ENCODE measurements at places on chromosomes 4 and X.

DNA sequence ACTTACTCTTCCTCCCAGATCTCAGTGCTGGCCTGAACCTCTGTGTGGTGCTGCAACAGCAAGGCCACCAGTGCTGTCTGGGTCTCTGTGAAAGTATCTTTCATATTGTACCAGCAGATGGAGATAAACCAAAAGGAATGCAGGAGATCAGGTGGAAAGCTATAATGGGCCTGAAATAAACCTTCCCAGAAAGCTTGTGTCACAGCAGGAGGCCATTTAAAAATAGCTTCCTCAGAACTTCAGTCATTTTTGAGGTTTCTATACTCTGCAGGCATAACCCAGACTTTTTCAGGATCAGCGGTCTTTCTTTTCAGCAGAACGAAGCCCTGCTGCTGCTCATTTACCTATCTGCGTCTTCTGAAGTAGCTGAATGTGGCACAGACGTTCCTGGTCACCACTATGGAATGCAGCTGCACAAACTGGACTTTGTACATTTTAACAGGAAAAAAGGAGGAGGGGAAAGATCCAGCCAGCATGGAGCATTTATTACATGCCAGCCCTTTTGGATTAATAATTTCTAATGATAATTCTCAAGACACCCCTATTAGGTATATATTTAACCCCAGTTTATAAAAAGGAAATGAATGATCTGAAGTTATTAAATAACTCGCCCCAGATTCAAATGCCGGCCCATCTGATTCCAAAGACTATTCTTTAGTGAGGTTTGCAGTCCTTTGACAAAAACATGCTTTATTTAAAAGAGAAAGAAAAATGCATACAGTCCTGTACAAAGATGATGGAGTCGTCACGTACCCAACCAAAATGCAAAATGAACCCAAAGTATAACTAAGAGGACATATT, 119.7 kb downstream of the NFKB1 start:
- DNase-seq, result no peak

DNA sequence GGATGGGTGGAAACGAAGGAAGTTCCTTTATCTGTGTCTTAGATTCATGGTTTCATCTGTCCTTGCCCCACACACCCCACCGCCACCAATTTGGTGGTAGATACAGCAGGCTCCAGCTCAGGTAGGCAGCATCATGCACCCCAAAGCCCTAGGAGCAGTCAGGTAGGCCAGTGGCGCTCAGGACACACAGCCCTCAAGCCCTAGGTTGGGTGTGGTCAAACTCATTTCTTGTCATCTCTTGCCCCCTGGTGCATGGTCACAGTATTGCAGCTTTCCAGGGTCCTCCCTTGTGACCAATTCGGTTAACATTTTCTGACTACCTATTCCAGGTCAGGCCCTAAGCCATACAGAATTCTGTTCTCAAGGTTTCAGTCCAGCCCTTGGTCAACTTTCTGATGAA, 14.5 kb upstream of the PRRG3 start:
- no peak for DNase-seq

DNA sequence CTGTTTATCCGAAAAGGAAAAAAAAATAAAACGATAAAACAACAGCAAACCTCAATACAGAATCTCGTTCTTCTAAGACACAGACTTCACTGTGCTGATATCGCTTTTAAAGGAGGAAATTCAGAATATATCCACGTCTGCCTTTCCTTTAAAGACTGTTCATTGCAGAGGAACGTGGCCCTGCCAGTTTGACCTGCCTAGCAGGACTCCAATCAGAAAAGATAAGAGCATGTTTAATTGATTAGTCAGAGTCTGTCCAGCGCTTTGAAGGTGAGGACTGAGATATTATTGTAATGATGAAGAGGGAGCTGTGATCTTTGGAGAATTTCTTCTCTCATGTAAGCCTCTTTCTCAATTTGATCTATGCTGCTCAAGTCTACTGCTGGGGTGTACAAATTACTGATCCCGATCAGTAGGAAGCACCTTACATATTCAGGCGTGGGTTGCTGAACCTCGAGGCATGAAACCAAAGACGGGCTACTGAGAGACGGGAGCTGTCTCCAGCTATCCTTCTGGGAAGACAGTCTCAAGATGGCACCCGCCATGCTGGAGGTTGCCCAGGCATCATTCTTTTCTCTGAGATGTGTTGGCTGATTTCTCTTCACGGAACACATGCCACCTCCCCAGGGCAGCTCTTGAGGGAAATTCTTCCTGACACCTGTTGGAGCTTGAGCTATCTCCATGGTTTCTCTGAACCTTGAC, 146.1 kb downstream of the SHOX start:
- no peak for DNase-seq

DNA sequence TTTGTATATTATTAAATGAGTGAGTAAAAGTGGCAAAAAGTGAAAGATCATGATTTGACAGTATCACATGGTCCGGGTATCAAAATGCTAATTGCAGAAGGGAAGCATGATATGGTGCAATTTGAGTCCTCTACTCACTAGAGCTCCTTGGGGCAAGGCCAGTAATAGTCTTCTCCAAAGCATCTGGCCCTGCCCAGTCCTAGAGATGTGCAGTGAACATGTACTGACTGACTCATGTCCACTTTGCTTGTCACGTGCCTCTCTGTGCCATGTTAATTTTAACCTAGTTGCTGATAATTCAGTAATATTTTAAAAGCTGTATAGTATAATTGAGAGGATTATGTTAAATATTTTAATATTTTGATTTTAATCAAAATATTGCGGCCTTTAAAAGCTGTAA, 54.6 kb upstream of the TENM3 start:
- DNase-seq, result no peak

GRCh38 chr4:74044677-74045076, 6.2 kb upstream of the CXCL3 start:
- no peak for DNase-seq

DNA sequence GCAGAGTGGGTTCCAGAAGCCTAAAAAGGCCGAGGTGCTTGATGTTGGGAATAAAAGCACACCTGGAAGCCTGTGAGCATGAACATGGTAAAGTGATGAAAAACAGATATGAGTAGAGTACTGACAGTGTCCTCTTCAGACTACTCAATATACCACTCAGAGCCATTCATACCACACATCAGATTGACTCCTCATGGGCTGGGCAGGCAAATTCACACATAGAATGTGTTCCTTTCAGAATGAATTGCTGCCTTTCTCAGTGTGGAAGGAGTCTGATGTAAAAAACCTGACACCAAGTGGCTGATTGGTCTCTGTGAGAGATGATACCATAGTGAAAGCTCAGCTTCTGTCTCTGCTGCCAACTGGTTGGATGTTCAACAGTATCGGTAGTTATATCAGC, 442.7 kb downstream of the RAPGEF2 start:
- no peak for DNase-seq

DNA sequence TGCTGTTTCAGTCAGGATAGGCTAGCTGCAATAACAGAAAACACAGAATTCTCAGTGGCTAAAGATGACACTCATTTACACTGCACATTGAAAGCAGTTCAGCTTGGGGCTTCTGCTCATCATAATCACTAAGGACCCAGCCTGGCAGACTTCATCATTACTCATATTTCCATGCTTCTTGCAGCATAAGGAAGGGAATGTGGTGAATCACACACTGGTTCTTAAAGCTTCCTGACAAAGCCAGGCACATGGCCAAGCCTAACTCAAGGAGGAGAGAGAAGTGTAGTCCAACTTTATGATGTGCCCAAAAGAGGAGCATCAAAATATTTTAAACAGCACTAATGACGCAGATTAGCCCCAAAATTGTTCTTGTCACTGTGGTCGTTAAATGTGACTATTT, 186.5 kb downstream of the BANK1 start:
- DNase-seq, result no peak

DNA sequence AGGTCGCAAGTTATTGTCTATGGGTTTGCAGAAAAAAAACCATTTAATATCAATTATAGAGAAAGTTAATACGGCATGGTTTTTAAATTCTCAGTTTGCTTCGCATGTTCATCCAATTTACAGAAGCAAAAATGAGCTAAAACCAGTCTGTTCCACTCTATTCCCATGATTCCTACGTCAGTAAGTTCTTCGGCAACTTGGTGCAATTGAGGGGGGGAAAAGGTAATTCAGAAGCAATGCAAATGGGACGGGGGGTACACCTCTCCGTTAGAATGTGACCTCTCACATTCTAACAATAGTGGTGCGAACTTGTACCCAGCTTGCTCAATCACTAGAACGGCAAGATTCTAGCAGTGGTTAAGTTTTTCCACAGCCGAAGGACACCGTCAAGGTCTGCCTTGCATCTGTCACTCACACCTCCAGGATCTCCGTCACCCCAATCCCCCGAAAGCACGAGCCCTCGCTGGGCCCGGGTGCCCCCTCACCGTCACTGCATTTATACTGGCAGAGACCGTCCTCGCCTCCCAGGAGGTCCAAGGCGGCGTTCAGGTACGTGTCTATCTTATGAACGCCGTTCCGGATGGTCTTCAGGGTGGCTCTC, 653 bp downstream of the PLA2G12A start:
- no peak for DNase-seq

DNA sequence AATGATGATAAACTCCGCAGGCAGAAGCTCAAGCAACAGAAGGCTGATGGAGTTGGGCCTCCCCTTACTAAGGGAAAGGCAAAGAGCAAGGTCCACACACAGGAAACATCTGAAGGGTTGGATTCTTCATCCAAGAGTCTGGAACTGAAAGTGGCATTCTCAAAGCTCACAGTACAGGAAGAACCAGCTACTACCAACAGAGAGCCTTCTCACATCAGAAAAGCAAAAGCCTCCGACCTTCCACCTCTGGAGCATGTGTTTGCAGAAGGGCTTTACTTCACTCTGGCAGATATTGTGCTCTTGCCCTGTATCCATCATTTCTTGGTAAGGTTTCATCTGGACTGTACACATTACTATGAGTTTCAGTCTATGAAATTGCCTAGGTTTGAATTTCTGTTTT, 10.6 kb downstream of the GSTCD start:
- no peak for DNase-seq

GRCh38 chrX:123740006-123740405, 7.2 kb upstream of the THOC2 start:
- no peak for DNase-seq

Measured in NCI-H1436 treated with DMSO at 0.1 percent for 48 hours (cell line).